KG1 (cell line): ENCODE measurements at places on chromosomes 5 and 9.

DNA sequence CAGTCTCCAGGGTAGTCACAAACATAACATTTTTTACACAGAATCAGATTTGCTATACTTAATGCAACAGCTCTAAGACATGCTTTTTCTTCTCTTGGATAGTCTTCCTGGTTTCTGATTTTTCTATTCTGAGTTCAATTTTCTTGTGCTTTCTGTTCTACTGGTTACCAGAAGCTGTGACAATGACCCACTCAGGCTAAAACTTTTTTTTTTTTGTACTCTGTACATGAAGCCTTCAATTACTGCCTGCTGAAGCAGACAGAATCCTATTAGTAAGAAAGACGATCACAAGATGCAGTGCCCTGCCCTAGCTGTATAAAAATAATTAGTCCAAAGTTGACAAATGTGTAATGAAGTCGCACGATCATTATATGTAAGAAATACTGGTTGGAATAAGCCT is 231.1 kb upstream of the TBCA start:
- DNase-seq = no peak

GRCh38 chr9:27157736-27158135 is 48.7 kb downstream of the TEK start:
- no peak for DNase-seq

DNA sequence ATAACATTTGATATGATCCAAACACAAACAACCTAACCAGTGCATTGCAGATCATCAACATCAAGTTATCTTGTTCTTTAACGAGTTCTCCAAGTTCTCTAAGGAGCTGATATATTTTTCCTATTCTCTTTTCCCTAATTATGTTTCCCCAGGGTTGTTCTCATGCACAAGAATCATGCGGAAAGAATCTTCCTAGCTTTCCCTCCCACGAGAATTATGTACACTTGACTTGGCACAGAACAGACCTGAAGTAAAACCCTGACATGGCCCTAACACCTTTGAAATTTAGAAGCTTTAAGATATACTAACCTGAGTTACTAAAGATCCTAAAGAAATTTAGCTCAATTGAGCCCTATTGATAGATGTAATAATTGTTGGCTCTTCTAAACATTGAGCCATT is 110.7 kb upstream of the FST start:
- DNase-seq = no peak

GRCh38 chr9:118059484-118060278 is 355.5 kb downstream of the TLR4 start:
- DNase-seq = peak; percentile 14

- peak; percentile 25 for DNase-seq
Observed at GRCh38 chr5:140362875-140363630, 3.1 kb downstream of the SLC4A9 start.

DNA sequence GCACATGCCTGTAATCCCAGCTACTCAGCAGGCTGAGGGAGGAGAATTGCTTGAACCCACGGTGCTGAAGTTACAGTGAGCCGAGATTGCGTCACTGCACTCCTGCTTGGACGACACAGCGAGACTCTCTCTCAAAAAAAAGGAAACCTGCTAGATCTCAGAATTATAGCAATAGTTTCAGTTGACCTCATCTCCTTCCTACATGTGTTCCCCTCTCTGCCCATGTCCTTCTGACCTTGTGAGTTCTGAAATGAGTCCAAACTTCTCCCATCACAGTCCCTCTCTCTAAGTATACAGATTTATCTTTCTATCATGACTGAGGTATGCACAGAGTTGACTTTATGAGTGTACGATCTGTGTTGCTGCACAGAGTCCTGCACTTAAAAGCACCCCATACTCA is 44.6 kb upstream of the SHOC1 start:
- no peak for DNase-seq

- peak; percentile 89 for DNase-seq
Observed at GRCh38 chr9:75087824-75088645, at the start of the genes NMRK1 and OSTF1. NMRK1 (minus strand) TSS chr9:75088155; CDS start chr9:75083115, 5,040 bp downstream. OSTF1 (plus strand) TSS chr9:75088514; CDS start chr9:75088693, 179 bp downstream.

DNA sequence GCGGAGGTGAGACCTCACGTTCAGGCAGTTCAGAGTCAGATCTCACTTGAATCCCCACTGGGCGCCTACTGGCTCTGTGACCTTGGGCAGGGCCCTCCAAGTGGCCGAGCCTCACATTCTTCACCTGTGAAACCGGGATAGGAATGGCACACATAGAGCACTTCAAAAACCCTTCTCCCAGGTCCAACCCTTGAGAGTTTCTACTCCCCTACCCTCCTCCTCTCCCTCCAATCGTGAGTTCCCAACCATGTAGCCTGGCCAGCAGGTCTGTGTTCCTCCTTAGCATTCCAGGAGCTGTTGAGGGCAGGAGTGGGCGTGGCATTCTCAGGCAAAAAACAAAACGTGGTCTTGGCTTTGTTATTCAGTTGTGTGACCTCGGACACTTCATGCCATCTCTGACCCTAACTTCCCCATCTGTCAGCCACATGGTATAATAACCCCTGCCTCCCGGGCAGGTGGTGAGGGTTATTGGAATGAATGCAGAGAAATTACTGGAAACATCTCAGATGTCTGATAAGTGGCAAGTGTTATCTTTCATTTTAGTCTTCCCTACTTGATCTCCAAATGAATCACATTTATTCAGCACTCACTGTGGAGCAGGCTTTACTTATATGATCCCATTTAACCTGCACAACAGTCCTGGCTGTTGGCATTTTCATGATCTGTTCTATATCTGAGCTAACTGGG is 112.8 kb upstream of the BOD1 start:
- DNase-seq = no peak

DNA sequence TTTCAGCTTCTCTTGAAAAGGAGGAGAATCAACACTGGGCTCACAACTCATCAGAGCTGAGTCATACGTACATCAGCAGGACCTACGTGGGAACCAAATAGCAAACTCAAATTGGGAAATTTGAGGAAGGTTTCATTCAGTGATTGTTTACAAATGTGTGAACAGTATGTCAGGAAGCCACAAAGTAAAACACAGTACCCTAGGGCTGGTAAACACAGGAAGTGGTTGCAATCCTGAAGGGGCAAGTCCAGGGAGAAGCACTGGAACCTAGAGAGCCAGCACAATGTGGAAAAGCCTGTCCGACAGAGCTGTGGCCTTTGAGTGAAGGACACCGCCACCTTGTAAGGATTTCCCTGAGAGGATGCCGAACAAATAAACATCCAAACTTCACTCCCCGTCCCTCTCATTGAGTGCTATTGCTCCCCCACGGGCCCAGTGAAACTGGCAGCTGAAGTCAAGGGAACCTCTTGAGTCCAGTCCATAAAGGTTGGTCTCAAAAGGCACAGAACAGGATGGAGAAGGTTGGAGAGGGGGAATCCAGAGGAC is 26.7 kb upstream of the RICTOR start:
- no peak for DNase-seq

- no peak for DNase-seq
Observed at GRCh38 chr5:126062398-126063221, 360.6 kb upstream of the GRAMD2B start.

GRCh38 chr5:136054142-136055019 is 25.6 kb downstream of the TGFBI start:
- no peak for DNase-seq

GRCh38 chr5:180206993-180207392 is 2.0 kb downstream of the RASGEF1C start:
- no peak for DNase-seq

DNA sequence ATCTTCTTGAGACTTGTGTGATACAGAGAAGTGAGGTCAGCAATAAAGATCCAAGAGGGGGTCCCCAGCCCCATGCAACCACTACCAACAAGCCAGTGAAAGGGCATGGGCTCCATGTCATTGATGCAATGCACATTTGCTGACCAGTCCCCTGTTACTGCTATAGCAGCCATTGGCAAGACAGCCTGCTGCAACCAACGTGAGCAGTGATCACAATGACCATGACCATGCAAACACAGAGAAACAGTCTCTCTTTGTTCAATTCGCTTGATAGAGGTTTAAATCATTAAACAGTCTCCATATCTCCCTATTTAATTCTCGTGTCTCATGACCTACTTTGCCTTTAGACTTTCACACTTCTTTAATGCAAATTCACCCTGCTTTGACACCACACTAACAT is 30.0 kb upstream of the FOXB2 start:
- no peak for DNase-seq

- DNase-seq = no peak
Observed at GRCh38 chr9:135615666-135616618, 23.4 kb downstream of the GLT6D1 start.

DNA sequence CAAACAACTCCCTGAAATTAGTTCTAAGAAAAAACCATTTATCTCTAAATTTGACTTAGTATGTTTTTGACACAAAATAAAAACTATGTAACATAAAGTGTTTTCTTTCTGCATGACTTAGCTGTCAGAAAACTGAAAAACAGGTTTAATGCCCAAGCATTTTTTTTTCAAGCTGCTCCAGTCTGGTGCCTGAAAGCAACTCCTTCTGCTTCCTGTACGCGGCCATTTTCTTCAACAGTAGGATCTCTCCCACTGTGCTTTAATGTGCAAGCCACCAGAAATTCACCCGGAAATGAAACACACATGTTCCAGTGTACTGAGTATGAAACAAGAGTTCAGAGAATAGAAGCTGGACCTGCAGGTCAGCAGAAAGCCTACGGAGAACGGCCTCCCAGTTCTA is 161.2 kb downstream of the MED27 start:
- no peak for DNase-seq

DNA sequence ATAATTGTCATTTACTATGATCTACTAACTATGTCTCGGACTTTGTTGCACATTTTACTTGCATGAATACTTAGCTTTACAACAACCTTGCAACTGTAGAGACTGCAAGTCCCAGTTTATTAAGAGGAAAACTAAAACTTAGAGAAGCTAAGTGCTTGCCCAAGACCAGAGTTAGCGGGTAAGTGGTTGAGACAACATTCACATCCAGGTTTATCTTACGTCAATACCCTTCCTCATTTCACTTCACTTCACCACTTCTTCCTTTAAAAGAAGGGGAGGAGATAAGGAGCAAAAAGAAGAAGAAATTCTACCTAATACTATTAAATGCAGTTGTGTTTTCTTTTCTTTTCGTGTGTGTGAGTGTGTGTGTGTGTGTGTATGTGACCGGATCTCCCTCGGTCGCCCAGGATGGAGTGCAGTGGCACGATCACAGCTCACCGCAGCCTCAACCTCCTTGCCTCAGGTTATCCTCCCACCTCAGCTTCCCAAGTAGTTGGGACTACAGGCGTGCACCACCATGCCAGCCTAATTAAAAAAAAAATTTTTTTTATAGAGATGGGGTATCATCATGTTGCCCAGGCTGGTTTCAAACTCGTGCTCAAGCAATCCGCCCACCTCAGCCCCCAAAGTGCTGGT is 37.4 kb downstream of the MEGF9 start:
- DNase-seq = no peak

DNA sequence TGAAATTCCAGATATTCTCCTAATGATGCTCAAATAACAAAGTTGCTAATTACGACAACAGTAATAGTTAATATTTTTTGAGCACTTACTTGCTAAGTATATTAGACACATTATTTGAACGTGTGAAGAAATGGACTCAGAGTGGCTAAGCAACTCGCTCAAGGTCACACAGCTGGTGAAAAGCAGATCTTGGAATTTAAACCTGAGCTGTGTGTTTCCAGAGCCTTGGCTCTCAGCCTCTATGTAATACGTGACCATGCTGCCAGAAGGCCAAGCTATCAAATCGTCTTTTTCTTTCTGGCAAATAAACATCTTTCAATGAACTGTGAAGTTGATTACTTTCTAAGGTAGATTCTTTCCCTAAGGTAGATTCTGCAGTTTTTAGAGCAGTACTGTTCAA is 61.6 kb downstream of the KCTD16 start:
- no peak for DNase-seq

DNA sequence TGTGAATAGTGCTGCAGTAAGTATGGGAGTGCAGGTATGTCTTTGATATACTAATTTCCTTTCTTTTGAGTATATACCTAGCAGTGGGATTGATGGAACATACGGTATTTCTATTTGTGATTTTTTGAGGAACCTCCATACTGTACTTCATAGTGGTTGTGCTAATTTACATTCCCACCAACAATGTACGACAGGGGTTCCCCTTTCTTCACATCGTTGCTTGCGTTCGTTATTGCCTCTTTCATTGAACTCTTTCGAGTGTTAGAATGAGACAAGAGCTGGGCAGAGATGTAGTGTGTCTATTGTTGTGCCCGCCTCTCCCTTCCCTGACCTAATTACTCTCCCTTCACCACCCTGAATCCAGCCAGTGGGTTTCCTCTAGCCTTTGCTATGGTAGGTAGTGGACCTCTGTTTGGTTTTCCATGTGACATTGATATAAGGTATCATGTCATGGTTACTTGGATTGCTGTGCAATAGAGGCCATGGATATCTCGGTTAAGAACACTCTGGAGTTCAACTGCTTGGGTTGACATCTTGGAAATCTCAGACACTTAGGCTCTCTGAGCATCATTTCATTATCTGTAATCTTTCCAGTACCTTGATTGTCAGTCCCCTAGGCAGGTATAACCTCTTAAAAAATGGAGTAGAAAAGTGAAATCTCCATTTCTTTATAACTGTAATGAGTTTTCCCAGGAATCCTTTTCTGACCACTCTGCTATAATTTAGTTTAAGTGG is 19.5 kb downstream of the AOPEP start:
- DNase-seq = no peak

DNA sequence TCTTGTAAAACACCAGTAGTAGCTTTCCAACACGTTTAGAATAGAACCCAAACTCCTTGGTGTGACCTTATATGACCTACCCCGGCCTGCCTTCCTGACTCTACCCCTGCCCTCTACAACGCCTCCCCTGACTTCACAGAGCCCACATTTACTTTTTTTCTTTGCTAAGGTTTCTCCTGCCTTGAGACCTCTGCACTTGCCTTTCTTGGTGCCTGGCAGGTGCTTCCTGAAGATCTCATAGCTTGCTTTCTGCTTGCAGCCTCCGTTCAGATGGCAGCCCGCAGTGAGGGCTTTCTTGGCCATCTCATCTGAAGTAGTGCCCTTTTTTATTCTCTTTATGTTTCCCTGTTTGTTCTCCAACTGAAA is 24.3 kb downstream of the NUP214 start:
- no peak for DNase-seq

- no peak for DNase-seq
Observed at GRCh38 chr5:106957336-106957735, 713.4 kb downstream of the EFNA5 start.

- DNase-seq = no peak
Observed at GRCh38 chr9:69975681-69976080, 68.0 kb upstream of the MAMDC2 start.

DNA sequence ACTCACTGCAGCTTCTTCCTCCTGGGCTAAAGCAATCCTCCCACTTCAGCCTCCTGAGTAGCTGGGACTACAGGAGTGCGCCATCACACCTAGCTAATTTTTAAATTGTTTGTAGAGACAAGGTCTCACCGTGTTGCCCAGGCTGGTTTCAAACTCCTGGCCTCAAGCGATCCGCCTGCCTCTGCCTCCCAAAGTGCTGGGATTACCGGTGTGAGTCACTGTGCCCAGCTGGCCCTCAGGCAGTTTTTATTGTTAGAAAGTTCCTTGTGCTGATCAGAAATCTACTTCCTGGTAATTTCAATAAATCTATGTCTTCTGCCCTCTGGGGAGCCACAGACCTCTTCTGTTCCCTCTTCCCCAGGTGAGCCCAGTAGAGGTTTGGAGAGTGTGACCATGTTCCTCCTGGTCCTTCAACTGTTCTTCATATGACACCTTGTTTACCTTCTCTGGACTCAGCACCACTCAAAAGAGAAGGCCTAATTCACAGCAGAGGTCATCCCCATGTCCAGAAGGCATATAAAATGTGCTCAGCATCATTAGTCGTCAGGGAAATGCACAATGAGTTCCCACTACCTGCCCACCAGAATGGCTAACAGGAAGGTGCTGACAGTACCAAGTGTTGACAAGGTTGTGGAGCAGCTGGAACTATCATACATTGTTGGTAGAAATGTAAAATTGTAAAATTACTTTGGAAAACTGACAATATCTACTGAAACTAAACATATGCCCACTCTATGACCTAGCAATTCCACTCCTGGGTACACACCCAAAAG is 10.4 kb downstream of the TMOD1 start:
- no peak for DNase-seq
